ENCODE measurements at places on chromosomes 2 and 18.

DNA sequence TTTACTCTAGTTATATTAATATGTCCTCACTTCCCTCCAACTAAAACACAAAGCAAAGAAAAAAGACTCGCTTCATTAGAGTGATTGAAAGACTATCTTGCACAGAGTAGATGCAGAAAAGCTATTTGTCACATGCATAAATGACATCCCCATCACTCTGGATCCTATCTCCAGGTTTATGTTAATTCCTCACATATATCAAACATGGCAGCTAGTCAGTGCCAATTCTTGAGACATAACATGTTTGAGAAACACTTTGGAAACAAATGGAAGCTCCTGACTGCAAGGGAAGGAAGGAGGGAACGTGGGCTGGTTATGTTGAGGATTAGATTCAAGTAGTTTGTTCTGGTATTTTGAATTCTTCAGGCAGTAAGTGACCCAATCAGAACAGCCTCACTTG is 89.8 kb upstream of the BCL2L11 start:
- DNase-seq: no peak

DNA sequence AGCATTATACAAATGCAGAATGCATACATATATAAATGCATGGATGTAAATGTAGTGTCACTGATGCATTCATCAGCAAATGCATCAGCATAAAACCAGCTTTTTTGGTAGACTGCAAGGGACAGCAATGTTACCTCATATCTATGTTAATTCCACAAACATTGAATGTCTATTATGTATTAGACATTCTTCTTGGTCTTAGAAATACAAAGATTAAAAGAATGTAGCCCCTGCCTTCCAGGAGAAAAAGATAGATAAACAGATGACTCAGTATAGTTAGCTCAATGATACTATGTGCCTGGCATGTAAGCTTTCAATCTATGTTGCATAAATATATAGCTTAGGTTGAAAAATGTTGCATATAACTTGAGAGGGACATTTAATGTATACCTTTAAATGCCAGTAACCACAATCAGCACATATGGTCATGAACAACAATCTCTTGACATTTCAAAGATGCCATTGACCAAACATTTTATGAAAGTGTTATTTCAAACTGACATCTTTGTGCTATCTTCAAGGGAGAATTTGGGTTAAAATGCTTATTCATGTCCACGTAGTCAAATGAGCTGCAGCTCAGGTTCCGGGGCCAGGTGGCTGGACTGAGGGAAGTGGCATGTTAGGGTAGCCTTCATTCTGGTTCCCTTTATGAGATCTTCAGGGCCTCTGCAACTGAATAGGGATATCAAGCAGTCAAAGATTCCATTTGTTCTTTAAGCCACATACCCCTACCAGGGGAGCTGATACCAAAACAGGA is 45.2 kb upstream of the GCG start:
- no peak for DNase-seq

- DNase-seq: no peak
Observed at GRCh38 chr2:56666777-56667176, 483.0 kb downstream of the CCDC85A start.

DNA sequence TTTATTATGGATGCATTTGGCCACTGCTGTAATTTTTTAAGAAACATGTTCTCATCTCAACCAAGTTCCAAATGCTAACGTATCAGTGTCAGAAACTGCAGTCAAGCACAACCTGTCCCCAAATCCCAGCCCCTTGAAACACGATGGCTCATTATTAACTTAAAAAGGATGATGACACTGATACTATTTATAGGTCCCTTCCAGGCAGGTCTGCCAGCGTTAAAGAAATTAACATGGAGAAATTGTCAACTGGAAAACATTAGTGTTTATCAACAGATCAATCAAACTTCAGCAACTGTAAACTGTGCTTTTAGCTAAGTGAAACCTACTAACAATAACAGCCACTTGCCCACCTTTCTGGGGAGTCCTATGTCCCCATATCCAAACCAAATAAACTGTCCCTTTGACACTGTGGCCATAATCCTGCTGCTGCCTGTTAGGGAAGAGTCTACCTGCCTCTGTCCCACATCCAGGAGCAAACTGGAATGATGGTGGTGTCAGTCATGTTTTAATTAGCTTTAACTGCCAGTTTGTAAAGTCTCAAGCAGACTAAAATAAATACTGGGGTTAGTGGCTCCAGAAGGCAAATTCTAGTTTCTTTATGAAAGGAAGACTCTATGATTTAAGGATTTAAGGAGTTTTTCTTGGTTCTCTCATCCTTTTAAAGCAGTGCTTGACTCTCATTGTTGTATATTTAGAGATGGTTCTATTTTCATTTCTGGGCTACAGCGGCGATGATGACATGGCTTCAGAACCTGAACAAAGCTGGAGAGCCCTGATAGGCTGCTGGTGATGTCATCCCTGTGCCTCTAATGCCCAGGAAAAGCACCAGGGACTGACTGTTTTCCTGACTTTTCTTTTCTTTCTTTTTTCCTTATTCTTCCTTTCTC is 583.6 kb upstream of the PIK3C3 start:
- no peak for DNase-seq

DNA sequence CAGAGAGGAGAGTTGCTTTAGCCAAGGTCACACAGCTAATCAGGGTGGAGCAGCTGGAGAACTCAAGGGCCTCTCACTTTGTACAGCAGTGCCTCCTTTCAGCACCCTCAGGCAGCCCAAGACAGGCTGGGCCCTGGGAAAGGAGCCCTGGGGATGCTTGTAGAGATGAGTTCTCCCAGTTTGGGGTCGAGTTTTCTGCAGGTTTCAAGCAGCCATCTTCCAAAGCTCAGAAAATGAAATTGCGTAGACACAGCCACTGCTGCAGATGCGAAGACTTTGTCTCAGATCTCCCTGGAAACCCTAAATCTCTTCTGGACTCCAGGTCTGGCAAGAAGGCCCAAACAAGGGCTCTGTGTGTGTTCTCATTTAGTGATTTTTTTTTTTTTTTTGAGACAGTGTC is 22.5 kb downstream of the THNSL2 start:
- DNase-seq: no peak

- no peak for DNase-seq
Observed at GRCh38 chr2:107728586-107728985, 98.1 kb upstream of the RGPD4 start.

DNA sequence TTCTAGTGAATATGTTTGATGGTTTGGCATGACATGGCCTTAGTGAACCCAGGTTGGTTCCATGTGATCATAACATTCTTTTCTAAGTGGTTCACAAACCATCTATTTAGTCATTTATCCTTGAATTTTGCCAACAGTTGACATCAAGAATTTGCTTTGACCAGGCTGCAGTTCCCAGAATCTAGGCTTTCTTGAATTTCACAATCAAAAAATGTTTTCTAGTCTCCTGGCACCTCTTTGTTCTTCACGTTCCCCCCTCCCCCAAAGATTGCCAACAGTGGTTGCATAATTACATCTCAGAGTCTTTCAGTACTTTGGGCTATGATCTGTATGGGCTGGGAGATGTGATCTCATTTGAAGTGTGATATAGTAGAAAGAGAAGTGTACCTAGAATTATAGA is 124.0 kb downstream of the GATA6 start:
- no peak for DNase-seq

DNA sequence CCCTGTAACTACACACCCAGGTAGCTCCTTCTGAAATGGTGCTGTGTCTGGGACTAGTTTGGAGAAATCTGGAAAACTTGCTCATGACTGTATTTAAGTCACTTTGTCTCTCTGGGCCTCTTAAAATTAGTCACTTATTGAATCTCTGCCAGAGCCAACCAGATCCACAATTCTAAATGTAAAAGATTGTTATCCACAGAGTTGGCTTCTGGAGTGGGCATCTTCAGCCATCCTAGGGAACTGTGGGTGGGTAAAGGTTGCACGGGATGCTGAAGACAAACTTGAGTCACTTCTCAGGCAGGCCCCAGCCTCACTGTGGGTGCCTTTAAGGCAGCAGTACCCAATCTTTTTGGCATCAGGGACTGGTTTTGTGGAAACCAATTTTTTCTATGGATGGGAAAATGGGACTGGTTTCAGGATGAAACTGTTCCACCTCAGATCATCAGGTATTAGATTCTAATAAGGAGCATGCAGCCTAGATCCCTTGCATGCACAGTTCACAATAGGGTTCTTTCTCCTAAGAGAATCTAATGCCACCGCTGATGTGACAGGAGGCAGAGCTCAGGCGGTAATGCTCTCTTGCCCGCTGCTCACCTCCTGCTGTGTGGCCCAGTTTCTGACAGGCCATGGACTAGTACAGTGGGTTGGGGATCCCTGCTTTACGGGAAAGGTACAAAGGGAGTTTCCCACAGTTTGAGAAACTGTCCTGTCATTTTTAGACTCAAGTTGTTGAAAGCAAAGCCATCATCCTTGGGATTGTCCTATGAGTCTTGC is 98.3 kb upstream of the SPRED2 start:
- DNase-seq: no peak

- no peak for DNase-seq
Observed at GRCh38 chr2:121902171-121902591, 146.7 kb downstream of the TSN start.
